ENCODE measurements at places on chromosomes 12 and 14.

GRCh38 chr14:91367173-91368171 is 50.1 kb downstream of the CCDC88C start:
- DNase-seq = no peak

DNA sequence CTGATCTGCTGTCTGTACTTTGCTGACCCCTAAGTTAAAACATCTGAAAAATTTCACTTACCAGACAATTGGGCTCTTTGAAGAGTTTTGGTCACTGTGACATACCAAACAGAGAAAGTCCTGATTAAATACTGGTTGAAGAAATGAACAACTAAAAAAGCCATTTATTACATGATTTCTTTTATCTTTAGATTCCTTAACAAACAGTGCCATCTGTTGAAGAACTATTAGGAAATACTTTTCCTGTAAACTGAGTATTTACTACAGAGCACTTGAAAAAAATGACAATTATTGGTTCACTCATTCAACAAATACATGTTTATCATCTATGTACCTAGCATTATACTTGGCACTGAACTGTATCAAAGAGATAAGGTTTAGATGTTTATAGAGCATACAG is 6.5 kb upstream of the WASHC4 start:
- DNase-seq = peak; percentile 11

GRCh38 chr12:64088431-64089349 is 133.4 kb downstream of the KICS2 start:
- DNase-seq = peak; percentile 96

GRCh38 chr12:125210104-125210755 is 145.0 kb downstream of the AACS start:
- DNase-seq = no peak

GRCh38 chr12:118982302-118982701 is 961 bp downstream of the SRRM4 start:
- no peak for DNase-seq

- no peak for DNase-seq
These were observed 50.5 kb downstream of the HSPB8 start for GRCh38 chr12:119229205-119229604.

DNA sequence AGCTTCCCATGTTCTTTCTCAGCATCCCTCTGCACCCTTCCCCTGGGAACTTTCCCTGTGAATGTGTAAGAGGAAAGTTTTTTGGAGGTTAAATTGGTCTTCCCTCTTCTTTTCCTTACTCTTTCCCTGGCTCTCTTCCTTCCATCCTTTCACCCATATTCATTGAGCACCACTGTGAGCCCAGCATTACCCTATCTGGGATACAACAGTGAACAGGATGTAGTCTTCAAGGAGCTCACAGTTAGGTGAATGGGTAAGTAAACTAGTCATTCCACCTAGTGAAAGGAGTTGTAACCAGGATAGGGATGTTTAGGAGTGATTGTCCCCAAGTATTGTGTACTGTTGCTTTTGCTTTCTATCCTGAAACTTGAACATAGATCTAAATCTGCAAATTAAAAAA is 123.8 kb downstream of the MYRFL start:
- no peak for DNase-seq

- DNase-seq = peak; percentile 49
These were observed 19.4 kb upstream of the A2M start for GRCh38 chr12:9134981-9135628.

- DNase-seq = no peak
These were observed 15.3 kb downstream of the CCDC62 start for GRCh38 chr12:122789637-122790036.

DNA sequence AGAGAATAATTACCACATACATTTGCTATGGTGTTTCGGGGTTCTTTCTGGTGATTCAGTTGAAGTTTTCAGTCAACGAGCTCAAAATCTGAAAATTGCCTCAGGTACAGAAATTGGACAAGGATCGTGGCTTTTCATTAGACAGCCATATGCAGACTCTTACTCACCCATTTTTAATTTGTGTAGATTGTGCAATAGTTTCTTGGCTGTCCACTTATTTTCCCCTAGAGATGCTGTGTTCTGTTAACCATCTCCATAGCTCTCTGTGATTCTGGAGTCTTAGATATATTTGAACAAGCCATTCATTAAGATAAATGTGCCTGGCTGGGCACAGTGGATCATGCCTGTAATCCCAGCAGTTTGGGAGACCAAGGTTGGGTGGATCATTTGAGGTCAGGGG is 497.1 kb upstream of the RPL10L start:
- no peak for DNase-seq

- DNase-seq = no peak
These were observed 37.3 kb upstream of the TBPL2 start for GRCh38 chr14:55477680-55478079.

- no peak for DNase-seq
These were observed 11.8 kb upstream of the AMN1 start for GRCh38 chr12:31740628-31741027.

DNA sequence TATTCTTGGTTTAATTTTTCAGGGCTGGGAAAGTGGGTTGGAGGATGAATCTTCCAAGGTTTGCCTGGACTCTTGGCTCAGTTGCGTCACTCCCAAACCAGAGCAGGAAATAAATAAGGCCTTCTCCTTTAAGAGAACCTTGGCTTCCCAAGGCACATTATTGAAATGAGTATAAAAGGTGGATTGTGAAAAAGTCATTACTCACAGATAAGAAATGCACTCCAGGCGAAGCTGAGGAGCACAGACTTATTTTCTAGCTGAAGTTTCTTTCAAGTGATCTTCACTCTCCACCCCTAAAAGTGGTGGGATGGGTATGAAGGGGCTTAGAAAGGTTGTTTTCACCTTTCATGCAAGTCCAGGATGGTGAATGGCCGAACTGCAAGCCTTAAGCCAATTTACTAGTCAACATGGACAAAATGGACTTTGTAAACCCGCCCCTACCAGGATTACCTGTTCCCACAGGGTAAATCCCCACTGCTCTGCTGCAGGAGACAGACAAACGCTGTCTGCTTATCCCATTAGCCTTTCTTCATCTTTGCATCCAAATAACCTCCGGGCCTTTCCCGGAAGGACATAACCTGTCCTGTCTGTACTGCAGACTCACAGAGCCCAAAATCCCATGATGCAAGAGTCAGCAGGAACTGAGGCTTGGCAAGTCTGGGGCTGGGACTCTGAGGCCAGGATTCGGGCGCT is 207.6 kb downstream of the BCL11B start:
- DNase-seq = no peak

- DNase-seq = peak; percentile 36
These were observed 110.1 kb upstream of the TMEM132D start for GRCh38 chr12:130013771-130014484.

- DNase-seq = no peak
These were observed 1224.9 kb upstream of the TMEM132C start for GRCh38 chr12:127041985-127042625.

DNA sequence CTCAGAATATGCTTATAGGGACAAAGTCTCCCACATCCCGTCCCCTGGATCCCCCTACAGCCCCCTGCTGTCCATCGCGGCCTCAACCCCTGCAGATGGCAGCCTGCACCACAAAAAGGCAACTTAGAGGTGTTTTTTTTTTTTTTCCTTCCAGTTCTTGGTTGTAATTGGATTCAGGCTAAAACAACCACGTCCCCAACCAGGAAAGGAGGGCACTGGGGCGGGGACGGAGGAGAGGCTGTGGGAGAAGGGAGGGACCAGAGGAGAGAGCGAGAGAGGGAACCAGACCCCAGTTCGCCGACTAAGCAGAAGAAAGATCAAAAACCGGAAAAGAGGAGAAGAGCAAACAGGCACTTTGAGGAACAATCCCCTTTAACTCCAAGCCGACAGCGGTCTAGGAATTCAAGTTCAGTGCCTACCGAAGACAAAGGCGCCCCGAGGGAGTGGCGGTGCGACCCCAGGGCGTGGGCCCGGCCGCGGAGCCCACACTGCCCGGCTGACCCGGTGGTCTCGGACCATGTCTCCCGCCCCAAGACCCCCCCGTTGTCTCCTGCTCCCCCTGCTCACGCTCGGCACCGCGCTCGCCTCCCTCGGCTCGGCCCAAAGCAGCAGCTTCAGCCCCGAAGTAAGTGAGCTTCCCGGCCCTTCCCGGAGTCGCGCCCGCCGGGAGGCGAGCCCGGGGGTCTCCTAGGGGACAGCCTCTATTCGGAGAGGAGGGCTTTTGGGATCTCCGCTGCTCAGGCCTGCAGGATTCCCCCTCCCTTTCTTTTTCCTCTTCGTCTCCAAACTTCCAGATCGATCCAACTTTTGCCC is at the start of gene MMP14:
Gene MMP14 (plus strand): TSS at position 285 of the 813 bp plus-strand sequence. CDS start 233 bp downstream, at position 518.
- DNase-seq = no peak

GRCh38 chr12:49661191-49661590 is 37.8 kb downstream of the PRPF40B start:
- DNase-seq = no peak

GRCh38 chr14:103121121-103121845 is 2.0 kb upstream of the TNFAIP2 start:
- DNase-seq = no peak

DNA sequence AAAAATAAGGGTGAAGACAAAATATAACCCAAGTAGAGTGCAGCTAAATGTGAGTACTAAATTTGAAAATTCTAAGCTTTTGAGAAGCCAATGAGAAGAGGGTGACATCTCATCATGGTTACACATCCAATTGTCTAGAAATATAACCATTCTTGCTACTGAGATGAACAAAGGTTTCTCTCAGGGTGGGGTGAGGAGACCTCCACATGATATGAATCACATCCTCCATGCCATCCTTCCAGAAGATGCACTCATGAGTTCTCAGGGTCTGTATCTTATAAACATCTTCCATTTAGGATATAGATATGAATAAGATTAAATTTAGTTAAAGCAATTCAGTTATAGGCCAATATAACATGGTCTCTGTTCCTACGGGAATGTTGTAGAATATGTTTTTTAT is 38.9 kb upstream of the E2F7 start:
- DNase-seq = no peak

- peak; percentile 81 for DNase-seq
These were observed 386.5 kb upstream of the DDHD1 start for GRCh38 chr14:53539489-53540126.

- DNase-seq = peak; percentile 63
These were observed 161.0 kb downstream of the SLC38A4 start for GRCh38 chr12:46664761-46665287.

- no peak for DNase-seq
These were observed 53.4 kb downstream of the RCOR1 start for GRCh38 chr14:102645746-102646440.

DNA sequence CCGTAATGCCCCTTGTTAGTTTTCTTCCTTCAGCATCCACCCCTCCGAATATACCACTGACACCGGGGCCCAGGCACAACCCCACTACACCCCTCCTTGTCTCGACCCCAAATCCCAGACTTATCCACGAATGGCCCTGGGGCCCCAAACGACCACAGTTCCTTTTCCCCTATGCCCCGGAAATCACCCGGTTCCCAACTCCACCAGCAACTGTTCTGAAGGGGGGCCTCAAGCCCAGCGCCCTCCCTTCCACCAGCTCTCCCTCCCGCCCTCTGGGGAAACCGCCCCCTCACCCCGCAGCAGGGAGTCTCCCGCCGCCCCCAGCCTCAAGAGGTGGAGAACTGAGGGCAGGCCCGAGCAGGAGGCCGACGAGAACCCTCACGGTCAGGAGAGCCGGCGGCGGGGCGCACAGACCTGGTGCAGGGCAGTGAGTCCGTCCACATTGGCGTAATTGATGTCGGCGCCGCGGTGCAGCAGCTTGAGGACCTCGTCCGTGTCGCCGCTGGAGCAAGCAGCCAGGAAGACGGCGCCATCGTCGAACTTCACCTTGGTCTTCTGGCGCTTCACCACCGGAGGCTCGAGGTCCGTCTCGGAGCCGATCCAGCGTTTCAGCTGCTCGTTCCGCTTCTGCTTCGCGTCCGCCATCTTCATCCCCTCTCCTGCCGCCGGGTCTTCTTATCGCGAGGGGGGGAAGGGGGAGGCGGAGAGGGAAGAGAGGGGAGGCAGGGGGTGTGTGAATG is 446 bp downstream of the PPP1R12A start:
- no peak for DNase-seq

DNA sequence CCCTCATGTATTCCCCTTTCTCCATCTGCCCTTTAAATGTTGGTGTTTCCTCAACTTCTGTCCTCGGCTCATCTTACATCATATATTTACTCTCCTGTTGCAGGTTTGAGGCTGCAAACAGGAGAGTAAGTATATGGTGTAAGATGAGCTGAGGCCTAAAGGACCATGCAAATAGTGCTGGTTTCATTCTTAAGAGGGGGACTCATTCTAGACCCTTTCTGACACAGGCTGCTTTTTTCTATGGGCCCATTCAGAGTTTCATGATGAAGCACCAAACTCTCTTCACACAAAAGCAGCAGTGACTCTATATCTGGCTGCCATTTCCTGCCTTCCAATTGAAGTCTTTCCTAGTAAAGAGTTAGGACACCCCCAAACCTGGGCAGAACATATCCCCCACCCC is 218.5 kb downstream of the PHLDA1 start:
- DNase-seq = no peak

- DNase-seq = no peak
These were observed 84.1 kb downstream of the ITPR2 start for GRCh38 chr12:26748741-26749431.

DNA sequence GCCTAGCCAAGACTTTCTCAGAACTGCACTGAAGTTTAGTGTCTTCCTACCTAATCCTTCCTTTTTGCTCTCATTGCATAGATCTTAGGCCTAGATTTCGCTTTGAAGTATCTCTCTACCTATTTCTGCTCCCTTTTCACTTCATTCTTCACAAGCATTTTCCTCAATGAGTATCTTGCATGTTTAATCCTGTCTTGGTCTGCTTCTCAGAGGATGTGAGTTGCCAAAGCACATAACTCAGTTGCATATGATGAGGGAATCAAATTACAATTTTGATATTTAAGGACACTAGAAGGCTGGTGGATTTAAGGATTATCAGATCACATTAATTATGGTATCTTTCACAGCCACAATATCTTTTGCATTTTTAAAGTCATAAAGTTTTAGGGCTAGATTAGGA is 195.5 kb upstream of the DAAM1 start:
- DNase-seq = no peak

GRCh38 chr14:103130965-103131364 is 7.7 kb downstream of the TNFAIP2 start:
- peak; percentile 65 for DNase-seq

GRCh38 chr12:6069437-6070093 is 54.9 kb downstream of the VWF start:
- no peak for DNase-seq

GRCh38 chr12:47768323-47768811 is 4.7 kb upstream of the SLC48A1 start:
- peak; percentile 24 for DNase-seq

DNA sequence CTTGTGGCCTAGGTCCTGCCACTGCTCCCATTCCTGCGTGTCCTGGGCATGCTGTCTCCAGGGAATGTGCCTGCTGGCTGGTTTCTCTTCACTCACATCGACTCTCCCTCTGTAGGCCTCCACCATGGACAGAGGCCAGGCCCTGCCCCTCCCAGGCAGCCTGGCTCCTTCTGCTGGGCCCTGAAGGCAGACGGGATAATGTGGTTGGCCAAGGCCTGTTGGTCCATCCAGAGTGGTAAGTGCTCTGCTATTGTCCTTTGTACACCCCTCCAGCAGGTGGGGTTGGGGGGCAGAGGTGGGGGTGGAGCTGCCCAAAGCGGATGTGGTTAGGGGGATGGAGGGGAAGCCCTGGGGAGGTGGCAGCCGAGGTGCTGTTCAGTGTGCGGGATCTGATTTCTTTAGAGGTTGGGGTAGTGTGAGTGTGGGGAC is 9.5 kb upstream of the NR4A1 start:
- no peak for DNase-seq

- DNase-seq = no peak
These were observed 222.3 kb upstream of the NOVA1 start for GRCh38 chr14:26820138-26820537.

All from dermis microvascular lymphatic vessel endothelial cell (primary cell).